ENCODE measurements at places on chromosomes 6 and 20. TPM values are rescaled to one million over a fixed set of nuclear protein-coding genes. Genes with fewer than 3 reads are reported as not detected.

DNA sequence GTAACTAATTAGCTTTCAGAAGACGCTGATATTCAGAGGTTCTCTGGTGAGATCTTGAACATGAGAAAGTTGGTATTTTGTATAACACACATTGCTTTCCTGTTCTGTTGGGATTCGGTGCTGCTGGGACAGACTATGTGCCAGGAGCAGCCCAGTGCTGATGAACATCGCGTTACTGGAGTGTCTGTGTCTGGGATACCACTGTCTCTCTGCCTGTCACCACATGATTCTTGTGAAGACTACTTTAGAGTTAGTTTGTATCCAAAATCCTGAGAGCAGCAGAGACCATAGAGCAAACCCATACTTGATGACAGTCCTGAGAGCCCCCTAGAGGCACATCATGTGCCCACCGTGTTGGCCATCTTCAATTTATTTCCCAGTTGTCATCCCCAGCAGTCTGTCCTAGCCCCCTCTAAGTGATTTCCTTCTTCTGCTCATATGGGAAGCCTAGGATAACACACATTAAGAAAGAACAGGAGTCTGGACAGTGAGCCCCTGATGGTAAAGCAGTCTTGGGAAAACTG, 41.8 kb upstream of the TINAG start:
- DNase-seq: no peak

- no peak for DNase-seq
These were observed 14.8 kb upstream of the BCLAF1 start for GRCh38 chr6:136304410-136304809.

DNA sequence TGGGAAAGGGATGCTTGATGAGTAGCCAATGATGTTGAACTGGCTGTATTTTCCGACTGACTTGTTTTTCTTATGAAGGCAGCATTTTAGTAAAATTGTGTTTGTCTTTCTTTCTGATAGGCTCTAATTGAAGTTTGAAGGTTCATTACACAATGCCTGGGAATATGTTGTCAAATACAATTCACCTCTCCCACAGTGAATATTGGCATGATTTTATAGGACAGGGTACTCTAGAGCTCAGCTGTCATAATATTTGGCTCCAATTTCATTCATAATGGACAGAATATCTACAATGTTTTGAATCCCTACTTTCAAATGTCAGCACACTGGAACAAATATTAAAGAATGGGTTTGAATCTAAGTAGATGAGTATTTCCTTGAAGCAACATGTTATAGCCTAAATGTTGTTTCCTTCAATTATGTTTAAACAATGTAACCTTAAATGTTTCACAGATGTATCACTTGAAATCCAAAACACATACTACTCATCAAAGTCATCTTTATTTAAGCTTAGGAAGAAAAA, 81.4 kb downstream of the LAMA2 start:
- no peak for DNase-seq

- DNase-seq: no peak
These were observed 70.7 kb upstream of the SMIM29 start for GRCh38 chr6:34319471-34319885.

DNA sequence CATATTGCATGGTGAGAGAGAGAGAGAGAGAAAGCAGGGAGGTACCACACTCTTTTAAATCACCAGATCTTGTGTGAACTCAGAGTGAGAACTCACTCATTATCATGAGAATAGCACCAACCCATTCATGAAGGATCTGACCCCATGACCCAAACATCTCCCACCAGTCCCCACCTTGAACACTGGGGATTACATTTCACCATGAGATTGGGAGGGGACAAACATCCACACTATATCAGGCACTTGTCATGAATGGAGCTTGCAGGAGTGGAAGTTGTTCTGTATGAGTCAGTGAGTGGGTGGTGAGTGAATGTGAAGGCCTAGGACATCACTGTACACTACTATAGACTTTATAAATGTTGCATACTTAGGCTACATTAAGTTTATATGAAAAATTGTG, 47.7 kb upstream of the RNF182 start:
- no peak for DNase-seq

DNA sequence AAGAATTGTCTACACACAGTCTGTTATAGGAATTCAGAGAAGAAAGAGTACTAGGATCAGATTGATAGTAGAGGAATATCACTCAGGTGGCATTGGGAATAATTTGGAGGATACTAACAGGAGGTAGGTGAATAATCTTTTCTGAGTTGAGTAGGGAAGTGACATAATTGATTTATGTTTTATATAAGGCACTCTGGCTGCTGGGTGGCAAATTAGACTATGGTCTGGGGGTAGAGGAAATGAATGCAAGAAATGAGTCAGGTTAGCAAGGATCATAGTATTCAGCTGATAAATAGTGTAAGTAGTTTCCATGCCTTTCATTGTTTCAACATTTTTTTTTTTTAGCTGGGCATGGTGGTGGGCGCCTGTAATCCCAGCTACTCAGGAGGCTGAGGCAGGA, 113.3 kb downstream of the CDKAL1 start:
- DNase-seq: no peak

DNA sequence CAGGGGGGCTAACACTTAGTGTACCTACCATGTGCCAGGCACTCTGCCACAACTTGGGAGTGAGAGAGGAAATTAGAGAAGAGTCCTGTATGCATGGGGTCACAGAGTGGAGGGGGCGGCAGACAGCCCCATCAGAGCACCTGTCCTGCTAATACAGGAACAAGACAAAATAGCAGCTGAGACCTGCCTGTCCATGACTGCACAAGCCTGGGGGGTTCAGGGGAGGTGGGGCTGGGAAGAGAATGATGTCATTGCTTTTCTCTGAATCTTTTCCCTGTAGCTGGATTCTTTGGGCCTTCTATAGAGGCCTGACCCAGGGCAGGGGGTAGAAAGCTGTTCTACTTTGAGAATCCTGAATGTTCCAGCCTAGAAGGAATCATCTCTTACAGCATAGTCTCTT, 37.4 kb downstream of the FOXP4 start:
- DNase-seq: no peak

GRCh38 chr6:118558464-118559217, 10.5 kb downstream of the PLN start:
- DNase-seq: no peak

DNA sequence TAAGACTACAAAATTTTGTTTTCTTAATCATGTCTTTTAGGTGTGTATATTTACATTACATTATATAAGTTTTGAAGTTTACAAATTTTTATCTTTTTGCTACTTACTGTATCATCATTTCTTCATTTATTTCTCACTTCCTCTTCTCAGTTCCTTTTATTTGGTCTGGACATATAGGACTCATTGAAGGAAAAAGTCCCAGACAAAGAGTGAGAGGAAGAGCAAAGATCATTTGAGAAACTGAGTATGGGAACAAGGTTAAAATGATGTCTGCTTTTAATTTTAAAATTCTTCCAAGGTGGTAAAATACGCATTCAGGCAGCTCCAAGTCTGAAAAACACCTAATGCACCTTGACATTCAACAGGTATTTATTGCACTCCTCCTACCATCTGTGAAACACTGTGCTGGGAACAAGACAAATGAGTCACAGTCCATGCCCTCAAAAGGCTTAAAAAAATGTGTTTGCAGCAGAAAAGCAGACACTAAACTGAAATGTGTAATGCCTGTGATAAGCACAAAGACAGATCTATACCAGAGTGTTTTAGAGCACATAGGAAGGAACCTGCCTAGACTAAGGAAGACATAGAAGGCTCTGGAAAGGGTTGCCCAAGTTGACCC, 63.2 kb downstream of the PKIB start:
- no peak for DNase-seq

- peak; percentile 29 for DNase-seq
These were observed 124.7 kb upstream of the MARCKS start for GRCh38 chr6:113732384-113732966.

DNA sequence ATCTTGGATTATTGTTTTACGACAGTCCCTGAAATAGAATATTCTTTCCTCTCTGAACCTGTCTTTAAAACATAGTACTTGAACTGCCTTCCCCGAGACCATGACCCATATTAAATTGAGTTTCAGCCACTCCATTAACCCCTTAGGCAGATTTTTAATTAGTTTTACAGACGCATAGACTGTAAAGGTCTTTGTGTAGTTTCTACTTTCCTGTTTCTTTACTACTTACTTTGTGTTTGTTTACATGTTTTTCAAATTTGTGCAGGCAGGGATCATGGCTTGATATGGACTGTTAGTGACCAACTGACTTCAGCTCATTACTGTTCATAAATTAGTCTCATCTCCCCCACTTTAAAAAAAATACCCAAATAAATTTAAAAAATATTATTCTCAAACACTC, 53.8 kb downstream of the FYN start:
- DNase-seq: no peak

GRCh38 chr20:44182135-44182765, 4.7 kb downstream of the JPH2 start:
- no peak for DNase-seq

PTPN1 gene
- 11.2 TPM for polyA plus RNA-seq

All from pancreas (tissue), 10 donors.